Stimulated activated CD4-positive, alpha-beta T cell treated with anti-CD3 and anti-CD28 coated beads, TNF-alpha, amount 100 ng/mL, for 24 hours (primary cell): ENCODE measurements at places on chromosomes 4 and X.

DNA sequence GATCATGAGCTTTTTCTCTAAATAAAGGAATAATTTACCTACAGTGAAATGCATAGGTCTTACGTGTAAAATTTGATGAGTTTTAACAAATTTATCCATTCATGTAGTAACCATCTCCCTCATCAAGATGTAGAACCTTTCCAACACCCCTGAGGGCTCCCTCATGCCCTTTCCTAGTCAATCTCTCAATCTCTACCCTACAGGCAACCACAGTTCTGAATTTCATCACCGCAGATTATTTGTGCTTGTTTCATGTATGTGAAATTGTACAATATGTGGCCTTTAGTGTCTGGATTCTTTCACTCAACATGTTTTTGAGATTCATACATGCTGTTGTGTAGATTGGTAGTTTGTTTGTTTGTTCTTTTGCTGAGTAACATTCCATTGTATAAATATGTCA is 2.1 kb downstream of the VGLL1 start:
- DNase-seq = no peak

DNA sequence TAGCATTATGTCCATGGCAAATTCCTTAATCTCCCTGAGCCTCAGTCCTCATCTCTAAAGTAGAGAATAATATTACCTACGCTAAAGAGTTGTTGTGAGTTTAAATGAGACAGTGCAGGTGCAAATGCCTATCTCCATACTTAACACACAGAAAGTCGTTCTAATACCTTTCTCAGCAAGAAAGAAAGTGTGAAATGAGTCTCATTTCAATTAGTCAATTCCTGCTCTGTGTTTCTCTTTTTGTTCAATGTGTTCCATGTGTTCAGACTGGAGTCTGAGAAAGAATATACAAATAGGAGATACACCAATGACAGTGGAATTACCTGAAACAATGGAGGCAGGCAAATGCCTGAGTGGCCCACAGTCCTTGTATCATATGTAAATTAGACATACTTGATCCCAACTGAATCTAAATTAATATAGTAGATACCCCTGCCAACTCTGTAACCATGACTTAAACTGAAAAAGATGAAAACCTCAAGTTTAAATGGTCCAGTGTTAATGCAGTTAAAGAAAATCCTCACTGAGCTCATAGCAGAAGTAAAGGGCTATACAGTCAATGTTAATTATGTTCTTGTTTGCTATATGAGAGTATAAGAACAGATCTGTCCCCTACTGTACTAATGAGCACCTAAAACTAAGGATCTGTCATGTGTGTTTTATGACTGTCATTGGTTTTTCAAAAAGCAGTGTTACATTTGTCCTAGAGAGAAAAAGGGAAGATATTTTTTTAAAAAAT is 68.2 kb downstream of the GPC3 start:
- DNase-seq = no peak

DNA sequence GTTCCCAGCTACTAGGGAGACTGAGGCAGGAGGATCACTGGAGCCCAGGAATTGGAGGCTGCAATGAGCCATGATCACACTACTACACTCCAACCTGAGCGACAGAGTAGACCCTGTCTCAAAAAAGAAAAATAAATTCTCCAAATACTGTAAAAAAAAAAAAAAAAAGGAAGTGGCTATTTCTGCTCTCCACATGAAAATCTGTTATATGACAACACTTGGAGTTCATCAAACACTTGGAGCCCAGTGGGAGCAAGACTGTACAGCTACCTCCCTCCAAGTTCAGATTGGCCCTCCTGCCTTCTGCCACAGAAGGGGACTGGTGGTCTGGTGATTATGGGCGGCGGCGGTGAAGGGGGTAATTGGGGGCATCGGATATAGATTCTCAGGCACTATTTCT is 9.0 kb upstream of the CLDN34 start:
- no peak for DNase-seq

DNA sequence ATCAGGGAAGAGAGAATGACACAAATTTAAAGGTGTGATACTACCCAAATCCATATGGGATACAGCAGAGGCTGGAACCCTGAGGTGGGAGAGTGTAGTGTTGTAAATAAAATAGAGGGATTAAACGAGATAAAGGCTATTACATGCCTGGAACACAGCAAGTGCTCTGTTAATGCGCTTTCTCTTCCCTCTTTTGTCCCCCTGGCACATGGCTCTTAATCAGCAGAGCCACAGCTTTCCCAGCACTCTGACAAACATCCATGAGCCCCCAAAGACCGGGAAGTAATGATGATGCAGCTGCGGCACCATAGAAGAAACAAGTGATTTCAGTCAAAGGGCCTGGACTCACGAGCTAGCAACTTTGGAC is 85.9 kb downstream of the RASL11B start:
- DNase-seq = no peak

DNA sequence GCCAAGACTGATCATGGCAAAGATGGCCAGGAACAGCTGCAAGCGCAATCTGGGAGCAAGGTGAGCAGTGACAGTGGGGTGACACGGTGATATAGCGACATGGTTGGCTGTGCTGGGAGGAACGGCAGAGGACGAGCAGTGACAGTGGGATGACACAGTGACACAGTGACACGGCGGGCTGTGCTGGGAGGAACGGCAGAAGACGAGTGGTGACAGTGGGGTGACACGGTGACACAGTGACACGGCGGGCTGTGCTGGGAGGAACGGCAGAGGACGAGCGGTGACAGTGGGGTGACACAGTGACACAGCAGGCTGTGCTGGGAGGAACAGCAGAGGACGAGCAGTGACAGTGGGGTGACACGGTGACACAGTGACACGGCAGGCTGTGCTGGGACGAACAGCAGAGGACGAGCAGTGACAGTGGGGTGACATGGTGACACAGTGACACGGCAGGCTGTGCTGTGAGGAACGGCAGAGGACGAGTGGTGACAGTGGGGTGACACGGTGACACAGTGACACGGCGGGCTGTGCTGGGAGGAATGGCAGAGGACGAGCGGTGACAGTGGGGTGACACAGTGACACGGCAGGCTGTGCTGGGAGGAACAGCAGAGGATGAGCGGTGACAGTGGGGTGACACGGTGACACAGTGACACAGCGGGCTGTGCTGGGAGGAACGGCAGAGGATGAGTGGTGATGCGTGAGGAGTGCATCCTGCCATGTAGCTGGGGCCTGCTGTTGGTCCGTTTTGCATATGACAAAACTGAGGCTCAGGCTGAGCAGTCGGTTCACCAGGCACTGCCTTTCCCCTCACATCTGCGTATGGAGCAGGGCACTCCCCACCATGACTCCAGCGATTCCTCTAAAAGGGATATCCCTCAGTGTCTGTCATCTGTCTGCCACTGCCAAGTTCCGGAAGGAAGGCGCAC is 36.0 kb upstream of the MXD4 start:
- no peak for DNase-seq

DNA sequence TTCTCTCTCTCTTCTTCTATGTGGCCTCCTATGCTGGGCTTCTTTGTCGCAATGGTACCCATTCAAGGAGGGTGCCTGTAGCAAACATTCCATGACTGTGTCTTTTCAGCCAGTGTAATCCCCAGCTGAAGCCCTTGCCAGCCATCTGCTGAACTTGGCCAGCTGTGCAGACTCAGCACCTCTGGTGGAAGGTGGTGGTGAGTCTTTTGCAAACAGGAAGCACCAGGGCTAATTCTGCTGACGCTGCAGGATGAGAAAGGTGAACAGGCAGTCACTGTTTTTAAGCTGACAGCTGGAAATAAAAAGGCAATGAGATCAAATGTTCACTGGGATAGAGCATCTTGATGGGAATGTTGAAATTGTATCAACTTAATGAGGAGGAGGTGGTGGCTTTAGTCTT is 298.7 kb upstream of the CLNK start:
- no peak for DNase-seq

DNA sequence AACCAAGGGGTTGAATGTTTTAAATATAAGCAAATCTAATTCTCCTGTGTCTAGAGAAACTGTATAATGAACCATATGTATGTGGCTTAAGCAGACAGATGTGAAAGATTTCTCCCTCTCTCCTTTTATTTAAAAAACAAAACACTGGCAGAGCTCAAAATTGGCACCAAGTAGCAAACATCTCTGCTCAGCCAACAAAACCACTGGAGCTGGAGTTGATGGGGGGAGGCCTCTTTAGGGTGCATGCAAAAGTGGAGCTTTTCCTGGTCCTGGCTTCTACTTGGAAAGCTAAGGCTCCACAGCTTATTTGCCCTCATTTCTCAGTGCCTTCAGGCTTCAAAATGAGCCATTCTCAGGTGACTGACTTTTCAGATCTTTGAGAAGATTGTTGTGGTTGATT is 95.6 kb downstream of the REPS2 start:
- no peak for DNase-seq

DNA sequence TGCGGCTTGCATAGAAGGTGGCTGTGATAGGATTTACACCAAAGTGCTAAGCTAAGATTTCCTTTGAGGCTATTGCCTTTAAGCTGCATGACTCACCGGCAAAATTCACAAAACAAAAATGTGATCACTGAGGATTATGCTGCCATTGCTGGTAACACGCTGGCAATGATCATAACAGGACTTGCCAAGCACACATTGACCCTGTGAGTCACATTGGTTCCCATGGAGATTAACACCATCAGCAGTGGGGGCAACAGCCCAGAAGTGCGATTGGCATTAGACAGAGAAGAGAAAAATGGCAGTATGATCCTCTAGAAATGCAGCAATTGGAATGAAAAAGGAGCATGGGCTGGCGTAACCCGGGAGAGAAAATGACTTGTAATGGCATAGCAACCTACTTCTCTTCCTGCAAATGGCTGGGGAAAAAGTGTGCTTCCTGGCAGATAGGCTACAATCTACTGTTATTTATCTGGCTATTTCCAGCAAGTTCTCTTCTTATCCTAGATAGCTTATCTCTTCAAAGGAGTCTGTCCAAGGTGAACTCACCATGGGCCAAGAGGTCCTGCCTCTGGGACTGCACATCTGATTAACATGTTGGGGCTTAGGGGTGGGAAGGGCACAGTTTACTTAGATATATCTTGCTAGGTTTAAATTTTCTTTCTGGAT is 314.2 kb upstream of the IGFBP7 start:
- no peak for DNase-seq

GRCh38 chrX:12956704-12957534 is 18.0 kb upstream of the TMSB4X start:
- no peak for DNase-seq

DNA sequence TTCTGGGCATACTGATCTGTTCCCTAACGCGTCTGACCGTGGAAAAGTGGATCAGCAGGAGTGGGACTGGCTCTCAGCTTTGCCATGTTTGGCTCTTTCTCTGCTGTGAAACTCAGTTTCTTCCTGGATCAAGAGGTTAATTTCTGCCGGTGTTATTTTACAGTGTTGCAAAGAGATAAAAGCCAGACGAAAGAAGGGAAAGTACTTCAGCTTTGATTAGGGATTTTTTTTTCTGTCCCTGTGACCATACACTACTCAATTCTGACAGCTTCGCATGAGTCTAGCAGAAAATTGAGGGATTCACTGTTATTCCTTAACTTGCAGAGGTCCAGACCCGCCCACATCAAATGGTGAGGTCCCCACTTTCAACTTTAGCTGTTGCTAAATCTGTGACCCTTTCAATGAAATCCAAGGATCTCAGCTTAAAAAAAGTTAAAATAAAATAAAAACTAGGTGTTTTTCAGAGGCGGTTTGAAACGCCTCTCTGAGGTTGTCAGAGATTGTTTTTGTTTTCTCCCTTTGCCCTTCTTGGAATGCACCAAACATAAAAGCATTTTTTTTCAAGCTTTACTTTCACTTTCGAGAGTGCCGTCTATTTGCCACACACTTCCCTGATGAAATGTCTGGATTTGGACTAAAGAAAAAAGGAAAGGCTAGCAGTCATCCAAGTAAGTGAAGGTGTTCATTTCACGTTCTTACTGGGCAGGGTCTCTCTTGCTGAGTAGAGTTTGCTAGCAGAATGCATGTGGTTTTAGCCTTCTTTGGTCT is at the start of gene TLR3:
TSS of gene TLR3 (plus strand) at position 576 of the 768 bp plus-strand sequence. CDS start 7,464 bp downstream, outside the sequence.
- DNase-seq = no peak

- no peak for DNase-seq
Observed at GRCh38 chr4:168265327-168265726, 53.2 kb downstream of the DDX60 start.

GRCh38 chr4:183905081-183905592 is at the start of gene STOX2:
TSS of gene STOX2 (plus strand) at chr4:183905307. CDS start at chr4:183906791, 1,484 bp downstream.
- DNase-seq = no peak

DNA sequence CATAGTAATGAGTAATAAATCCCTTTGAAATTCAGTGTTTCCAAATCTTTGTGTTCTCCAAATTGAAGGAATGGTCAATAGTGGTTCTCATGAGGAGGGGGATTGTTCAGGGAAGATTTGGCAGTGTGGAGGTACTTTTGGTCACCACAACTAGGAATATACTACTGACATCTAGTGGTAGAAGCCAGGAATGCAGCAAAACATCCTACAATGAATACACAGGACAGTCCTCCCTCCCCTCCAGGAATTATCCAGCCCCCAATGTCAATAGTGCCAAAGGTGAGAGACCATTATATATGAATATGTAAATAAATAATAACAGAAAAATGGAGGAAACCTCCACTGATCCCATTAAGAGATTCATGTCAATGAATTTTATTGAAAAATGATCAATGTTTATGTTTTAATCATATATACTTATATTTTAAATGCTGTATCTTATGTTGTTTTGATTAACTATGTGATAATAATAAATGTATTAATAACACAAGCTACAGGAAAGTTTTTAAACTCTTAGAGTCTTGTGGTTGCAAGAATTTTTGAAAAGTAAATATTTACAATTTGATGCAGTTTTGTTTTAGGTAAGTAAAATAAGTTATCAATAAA is 14.4 kb upstream of the FAM9A start:
- peak; percentile 4 for DNase-seq

- DNase-seq = no peak
Observed at GRCh38 chr4:172124656-172125308, 311.6 kb downstream of the GALNTL6 start.

GRCh38 chrX:136061286-136061685 is 76.1 kb downstream of the SLC9A6 start:
- no peak for DNase-seq

GRCh38 chr4:167176723-167177367 is 57.4 kb downstream of the SPOCK3 start:
- DNase-seq = no peak

GRCh38 chr4:112055100-112055499 is 90.2 kb upstream of the FAM241A start:
- no peak for DNase-seq

GRCh38 chr4:88857588-88857987 is 160.0 kb upstream of the NAP1L5 start:
- DNase-seq = no peak

GRCh38 chr4:139866276-139866962 is 200.8 kb downstream of the MGST2 start:
- no peak for DNase-seq
